GM13976 (cell line): ENCODE measurements at places on chromosomes 13 and 19.

DNA sequence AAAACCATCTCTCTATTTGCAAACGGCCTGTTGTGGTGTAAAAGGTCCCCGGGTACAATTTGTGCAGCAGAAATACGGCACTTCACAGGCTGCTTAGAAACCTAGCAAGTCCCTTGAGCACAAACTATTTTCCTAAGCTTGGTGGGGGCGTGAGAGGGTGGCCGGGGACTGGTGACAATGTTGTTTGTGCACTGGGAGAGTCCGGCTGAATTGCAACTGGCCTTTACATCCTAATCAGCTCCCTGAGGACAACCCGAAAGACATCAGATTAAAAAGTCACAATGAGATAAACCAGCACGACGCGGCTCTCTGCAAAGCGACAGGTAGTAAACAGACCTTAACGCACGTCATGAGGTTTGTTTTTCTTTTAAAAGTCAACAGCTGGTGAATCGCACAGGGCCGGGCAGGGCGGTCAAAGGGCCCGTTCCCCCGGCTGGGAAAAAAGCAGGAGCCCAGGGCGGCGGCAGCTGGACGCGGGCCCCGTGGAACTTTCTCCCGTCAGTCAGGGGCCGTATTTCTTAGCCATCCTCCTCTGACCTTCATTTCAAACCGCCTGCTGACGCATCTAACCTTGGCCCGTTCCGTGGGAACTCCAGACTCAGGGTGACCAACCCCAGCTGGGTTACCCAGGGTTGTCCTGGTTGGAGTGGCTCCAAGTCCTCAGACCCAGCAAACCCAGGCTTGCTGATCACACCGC, 112.3 kb downstream of the GADD45B start:
- DNase-seq: no peak

DNA sequence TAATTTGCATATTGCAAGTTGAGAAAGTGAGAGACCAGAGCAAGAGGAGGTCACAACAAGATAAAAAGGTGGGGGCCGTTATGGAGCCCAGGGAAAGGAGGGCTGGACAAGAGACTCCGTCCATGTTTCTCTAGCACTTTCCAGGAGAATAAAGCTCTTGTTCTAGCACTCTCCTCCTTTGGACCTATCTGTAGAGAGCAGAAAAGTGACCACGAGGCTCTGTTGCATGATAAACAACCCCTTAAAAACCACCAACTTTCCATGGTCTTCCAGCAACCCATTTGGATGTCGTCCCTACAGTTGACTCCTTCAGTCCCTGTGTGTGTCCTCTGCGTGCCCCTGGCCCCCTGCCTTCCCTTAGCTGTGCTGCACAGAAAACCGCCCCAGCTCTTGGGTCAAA, 4.1 kb upstream of the ARL11 start:
- DNase-seq: no peak

DNA sequence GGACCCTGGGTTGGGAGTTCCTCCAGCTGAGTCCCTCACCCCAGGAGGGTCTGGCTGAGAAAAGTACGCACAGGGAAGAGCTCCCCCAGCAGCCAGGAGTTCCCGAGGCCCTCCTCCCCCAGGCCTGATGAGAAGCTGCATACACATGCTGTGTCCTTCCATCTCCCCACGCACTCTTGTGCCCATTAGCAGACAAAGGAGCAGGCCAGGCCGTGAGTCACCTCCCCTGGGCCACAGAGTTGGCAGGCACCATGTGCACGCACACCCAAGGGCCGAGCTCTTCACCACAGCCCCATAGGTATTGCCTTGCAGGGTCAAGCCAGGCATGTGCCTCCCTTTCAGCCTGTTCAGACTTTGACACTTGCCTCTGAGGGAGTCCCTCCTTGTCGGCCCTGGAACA, 17.5 kb downstream of the MAU2 start:
- DNase-seq: no peak

GRCh38 chr19:18483119-18483890, 38.6 kb downstream of the ELL start:
- DNase-seq: no peak

- no peak for DNase-seq
These were observed 17.6 kb downstream of the RANBP3 start for GRCh38 chr19:5960005-5961001.

DNA sequence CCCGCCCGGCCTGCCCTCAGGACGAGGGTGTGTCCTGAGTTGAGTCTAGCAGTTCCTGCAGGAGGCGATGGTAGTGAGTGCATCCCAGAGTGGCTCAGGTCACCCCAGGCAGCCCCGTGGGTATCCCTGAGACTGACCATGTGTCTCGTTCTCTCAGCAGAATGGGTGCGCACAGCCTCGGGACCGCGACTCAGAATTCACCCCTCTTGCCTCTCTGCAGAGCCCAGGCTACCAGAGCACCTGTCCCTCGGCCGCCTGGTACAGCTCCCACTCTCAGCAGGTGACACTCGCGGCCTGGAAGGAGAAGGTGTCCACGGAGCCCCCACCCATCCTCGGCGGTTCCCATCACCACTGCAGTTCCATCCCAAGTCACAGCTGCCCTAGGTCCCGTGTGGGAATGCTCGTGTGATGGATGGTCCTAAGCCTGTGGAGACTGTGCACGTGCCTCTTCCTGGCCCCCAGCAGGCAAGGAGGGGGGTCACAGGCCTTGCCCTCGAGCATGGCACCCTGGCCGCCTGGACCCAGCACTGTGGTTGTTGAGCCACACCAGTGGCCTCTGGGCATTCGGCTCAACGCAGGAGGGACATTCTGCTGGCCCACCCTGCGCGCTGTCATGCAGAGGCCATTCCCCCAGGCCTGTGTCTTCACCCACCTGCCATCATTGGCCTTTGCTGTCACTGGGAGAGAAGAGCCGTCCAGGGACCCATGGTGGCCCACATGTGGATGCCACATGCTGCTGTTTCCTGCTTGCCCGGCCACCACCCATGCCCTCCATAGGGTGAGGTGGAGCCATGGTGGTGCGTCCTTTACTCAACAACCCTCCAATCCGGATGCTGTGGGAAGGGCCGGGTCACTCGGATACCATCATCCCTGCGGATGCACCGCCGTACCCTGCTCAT, 87.1 kb upstream of the MCF2L start:
- DNase-seq: no peak
